T1000 (cell line): ENCODE measurements at places on chromosomes 3 and 15.

DNA sequence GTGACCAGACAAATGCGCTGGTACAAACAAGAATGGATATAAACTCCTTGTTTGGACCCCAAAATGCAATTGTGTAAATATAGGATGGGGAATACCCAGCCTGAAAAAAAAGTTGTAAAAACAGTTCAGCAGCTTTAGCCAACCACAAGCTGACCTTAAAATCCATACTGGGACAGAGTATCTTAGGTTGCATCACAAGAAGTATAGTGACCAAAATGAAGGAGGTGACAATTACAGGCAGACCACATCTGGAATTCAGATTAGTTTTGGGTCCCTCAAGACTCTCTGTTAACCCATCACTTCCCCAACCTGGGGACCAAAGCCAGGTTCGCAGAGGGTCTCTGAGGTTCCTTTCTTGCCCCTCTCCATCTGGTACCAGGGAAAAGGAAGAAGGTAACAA is 115.9 kb upstream of the PRR20G start:
- DNase-seq, result no peak

- DNase-seq, result no peak
Observed at GRCh38 chr3:150975086-150975991, 2.8 kb upstream of the CLRN1 start.

DNA sequence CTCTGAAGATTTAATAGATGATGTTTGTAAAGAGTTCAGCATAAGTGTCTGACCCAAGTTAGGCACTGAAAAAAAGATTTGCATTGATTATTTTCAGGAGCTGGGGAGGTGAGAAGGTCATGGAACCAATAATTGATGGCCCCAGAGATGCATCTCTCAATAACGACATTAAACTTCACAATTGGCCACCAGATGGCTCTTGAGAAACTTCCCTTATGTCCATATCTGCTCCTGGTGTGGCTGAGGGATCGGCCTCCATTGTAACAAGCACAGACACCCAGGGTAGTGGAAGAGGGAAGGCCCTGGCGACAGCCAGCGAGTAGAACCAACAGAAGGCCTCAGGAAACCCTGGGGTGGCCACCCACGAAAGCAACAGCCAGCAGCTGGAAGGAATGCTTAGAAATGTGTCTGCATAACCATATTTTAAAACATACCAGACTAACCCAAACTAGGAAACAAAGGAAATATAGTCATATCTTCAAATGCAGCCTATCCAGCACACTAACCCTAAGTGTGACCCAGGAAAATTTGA is 536.7 kb downstream of the SOX2 start:
- no peak for DNase-seq

GRCh38 chr3:100324044-100324443 is 10.5 kb upstream of the NIT2 start:
- DNase-seq, result no peak

GRCh38 chr3:187104933-187105332 is 34.4 kb downstream of the RPL39L start:
- no peak for DNase-seq

DNA sequence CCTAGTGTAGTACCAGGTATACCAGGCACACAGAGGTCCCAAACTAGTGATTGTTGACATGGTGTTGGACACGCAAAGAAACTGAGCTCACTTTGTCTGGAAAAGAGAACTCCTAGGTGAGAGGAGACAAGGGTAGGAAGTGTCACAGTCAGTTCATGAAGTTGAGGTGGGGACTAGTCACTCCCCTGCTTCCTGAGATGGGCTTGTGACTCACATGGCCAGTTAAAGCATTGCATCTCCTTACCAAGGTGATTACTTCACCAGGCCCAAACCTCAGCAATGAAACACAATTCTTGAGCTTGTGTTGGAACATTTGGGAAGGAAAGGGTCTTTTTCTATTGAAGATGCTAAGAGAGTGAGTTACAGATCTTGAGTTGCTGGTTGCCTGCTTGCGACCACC is 49.2 kb upstream of the RAD18 start:
- DNase-seq, result no peak

- DNase-seq, result no peak
Observed at GRCh38 chr15:79172801-79173460, 82.4 kb upstream of the RASGRF1 start.

GRCh38 chr3:37823189-37823588 is 38.5 kb upstream of the CTDSPL start:
- no peak for DNase-seq

GRCh38 chr3:55162031-55162795 is 234.4 kb upstream of the LRTM1 start:
- DNase-seq, result no peak
